Stimulated activated CD8-positive, alpha-beta memory T cell treated with anti-CD3 and anti-CD28 coated beads, Interleukin-2, amount 100 ng/mL, for 1 hour (primary cell): ENCODE measurements at places on chromosomes 7 and 10.

DNA sequence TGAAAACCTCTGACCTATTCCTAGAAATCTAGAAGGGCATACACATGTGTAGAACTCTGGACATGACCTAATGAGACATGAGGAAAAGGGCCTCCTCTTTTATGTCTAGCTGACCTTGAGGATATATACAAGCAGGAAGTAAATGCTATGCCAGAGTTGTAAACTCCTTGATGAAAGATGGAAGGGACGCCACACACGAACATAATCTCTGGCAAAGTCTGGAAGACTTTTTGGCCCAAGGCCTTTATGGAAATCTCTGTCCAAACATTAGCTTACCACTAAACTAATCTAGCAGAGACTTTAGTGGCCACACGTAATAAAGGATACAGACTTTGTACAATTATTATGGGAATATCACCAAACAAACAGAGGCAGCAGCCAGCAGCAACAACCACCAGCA lies 138.1 kb upstream of the THSD7A start:
- DNase-seq: no peak

DNA sequence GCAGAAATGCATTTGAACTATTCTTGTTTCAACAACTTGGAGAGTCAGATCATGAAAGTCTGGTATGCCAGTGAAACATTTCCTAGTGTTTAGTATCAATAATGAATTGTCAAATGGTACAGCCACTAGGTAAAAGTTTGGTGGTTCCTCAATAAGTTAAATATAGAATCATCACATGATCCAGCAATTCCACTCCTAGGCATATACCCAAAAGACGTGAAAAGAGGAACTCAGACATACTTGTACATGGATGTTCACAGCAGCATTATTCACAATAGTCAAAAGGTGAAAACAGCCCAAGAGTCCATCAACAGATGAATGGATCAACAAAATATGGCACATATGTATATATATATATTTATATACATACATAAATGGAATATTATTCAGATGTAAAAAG lies 67.0 kb upstream of the HPS1 start:
- DNase-seq: no peak

- no peak for DNase-seq
Measured at GRCh38 chr7:148230296-148230695, 360.3 kb upstream of the C7orf33 start.

GRCh38 chr10:114525368-114525949 lies 121.2 kb upstream of the AFAP1L2 start:
- no peak for DNase-seq

DNA sequence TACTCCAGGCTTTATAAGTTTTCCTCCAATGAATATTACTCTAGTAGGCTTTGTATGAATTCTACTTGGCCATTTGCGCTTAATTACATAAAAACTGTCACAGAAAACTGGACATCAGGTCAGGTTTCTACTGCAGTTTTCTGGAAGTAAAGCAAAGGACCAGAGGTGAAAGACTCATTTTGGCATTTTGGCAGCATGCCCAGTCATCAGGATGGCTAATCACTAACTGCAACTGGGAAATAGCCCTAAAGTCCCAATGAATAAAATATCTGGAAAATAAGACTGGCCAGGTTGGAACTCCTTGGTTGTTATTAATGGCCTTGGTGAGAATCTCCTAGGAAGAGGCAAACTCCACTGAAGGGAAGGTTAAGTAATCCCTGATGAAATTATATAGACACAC lies 75.5 kb downstream of the COPG2 start:
- no peak for DNase-seq

DNA sequence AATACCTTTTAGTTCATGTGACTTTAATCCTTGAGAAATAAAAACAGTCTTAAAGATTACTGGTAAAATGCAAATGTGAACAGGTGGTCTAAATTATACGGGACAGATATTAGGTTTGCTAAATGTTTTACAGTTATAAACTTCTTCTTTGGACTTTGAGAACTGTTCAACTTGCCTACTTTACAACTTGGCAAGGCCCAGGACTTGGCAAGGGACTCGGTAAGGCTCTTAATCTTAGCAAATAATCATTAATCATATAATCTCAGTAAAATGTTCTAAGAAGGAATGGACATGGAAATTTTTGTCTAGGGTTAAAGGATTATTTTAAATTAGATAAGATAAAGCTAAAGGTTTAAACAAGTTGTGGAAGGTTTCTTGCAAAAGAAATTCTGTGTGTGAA lies 4.8 kb upstream of the UBE2D4 start:
- no peak for DNase-seq

GRCh38 chr10:114694752-114695151 lies 36.7 kb upstream of the ABLIM1 start:
- DNase-seq: no peak

DNA sequence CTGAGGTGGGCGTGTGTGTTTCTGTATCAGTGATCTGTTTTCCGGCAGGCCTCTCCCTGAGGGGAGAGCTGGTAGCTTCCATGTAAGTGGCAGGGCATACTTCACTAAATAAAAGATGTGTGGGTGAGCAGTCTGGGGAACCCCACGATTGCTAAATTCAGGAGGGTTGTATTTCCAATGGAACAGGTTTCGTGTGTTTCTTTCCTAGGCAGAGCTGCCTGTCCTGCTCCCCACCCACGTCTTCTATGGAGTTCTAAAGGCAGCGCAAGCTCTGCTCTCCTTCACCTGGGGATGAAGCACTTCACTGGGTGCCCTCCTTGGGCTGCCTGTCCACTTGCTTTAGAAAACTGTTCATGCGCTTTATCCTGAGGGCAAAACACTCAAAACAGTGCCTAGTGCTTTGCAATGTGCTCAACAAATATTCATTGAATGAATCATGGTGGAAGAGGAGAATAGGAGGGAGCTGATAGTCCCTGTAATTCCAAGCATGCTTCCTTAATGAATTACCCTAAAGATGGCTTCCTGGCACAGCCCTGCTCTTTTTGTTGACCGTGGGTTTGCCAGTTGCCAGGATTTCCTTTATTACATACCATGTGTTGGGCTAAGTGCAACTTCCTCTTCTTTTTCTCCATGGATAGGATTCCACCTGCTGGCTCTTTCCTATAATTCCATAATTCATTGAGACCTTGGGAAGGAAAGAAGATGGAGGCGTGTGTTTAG lies 50.6 kb upstream of the SRPK2 start:
- DNase-seq: no peak
